ENCODE measurements at places on chromosomes 7 and 10. TPM values are rescaled to one million over a fixed set of nuclear protein-coding genes. Genes with fewer than 3 reads are reported as not detected.

PTPRE gene
- 42.8 TPM for total RNA-seq

KLLN gene
- total RNA-seq: 0.38 TPM

CALHM3 gene
- total RNA-seq: not detected

PTN gene
- total RNA-seq: 22.4 TPM

- DNase-seq: no peak
- no peaks in the 10 kb centered on the region for H3K27me3 ChIP-seq
- H3K4me1 ChIP-seq: no peaks in the 10 kb centered on the region
- no peak overlapping the region for H3K27ac ChIP-seq
- H3K4me3 ChIP-seq: no peak overlapping the region
- no peaks in the 10 kb centered on the region for H3K36me3 ChIP-seq
Observed at GRCh38 chr10:66362522-66362921, 563.3 kb upstream of the LRRTM3 start.

GRCh38 chr7:157745721-157746709 is 409.2 kb downstream of the DNAJB6 start:
- no peaks in the 10 kb centered on the region for H3K27me3 ChIP-seq
- no peaks in the 10 kb centered on the region for H3K4me1 ChIP-seq
- no peak overlapping the region for H3K27ac ChIP-seq
- H3K36me3 ChIP-seq: no peaks in the 10 kb centered on the region
- H3K4me3 ChIP-seq: no peak overlapping the region
- DNase-seq: no peak

GRCh38 chr7:157855452-157856213 is 518.8 kb downstream of the DNAJB6 start:
- H3K4me1 ChIP-seq: no peaks in the 10 kb centered on the region
- no peak overlapping the region for H3K4me3 ChIP-seq
- no peaks in the 10 kb centered on the region for H3K36me3 ChIP-seq
- H3K27ac ChIP-seq: no peak overlapping the region

DNA sequence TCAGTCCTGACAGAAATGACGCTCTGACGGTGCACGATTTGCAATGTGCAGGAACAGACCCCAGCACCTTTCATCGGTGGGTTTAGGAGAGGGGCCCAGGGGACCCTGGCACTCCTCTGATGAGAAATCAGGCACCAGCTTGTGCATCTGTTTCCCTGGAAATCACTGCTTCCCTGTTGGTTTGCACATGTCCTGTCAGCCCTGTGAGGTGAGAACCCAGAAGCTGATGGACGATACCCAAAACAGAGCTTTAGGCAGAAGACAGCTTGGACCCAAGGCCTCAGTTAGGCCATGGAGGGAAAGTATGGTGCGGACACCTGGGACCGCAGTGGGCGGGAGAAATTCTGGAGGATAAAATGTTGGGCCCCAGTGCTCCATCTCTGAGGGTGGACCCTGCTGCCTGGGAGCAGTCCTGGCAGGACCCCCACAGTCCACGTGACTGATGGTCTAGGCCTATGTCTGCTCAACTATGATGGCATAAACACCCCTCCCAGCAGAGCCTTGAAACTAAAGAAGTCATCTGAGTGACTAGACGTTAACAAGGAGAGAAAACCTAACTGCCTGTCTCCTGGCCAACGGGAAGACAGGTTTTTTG is 242.8 kb downstream of the PTPRN2 start:
- peaks cover 10% of the 10 kb centered on the region for H3K27me3 ChIP-seq
- no peaks in the 10 kb centered on the region for H3K36me3 ChIP-seq
- no peaks in the 10 kb centered on the region for H3K4me1 ChIP-seq
- no peak for DNase-seq
- no peak overlapping the region for H3K4me3 ChIP-seq
- no peak overlapping the region for H3K27ac ChIP-seq

GRCh38 chr10:97812696-97813095 is 36.9 kb upstream of the GOLGA7B start:
- no peak for DNase-seq
- no peaks in the 10 kb centered on the region for H3K27me3 ChIP-seq
- no peak overlapping the region for H3K27ac ChIP-seq
- no peak overlapping the region for H3K4me3 ChIP-seq
- H3K36me3 ChIP-seq: no peaks in the 10 kb centered on the region
- H3K4me1 ChIP-seq: no peaks in the 10 kb centered on the region

GRCh38 chr10:125021686-125022344 is 79.9 kb downstream of the ZRANB1 start:
- DNase-seq: no peak
- H3K27ac ChIP-seq: no peak overlapping the region

DNA sequence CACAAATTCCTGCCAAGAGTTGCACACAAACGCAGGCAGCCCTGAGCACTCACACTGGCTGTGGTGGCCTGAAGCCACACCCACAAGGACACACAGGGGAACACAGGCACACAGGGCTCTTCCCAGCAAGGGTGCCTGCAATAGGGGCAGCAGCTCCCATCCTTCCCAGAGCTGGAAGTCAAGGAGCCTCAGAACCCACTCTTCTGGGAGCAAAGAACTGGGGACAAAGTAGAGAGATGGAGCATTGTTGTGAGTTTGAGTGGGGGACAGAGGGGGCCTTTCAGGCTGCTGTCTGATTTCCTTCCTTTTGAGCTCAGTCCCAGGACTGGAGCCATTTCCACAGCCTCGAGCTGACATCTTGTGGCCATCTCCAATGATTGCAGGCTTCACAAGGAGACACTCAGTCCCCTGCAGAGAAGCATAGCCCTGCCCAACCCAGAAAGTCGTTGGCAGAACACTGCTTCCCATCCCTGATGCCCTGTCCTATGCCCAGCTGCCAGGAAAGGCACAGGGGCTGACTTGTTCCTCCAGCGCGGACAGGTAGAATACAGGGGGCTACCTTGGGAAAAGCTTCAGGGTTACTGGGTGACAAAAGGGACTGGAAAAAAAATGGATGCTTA is 34.4 kb upstream of the SLF2 start:
- H3K27ac ChIP-seq: no peak overlapping the region
- H3K27me3 ChIP-seq: peaks cover 24% of the 10 kb centered on the region
- H3K36me3 ChIP-seq: no peaks in the 10 kb centered on the region
- peaks cover 14% of the 10 kb centered on the region for H3K4me1 ChIP-seq
- H3K4me3 ChIP-seq: no peak overlapping the region
- peak; percentile 35 for DNase-seq

C10orf67 gene
- 0.38 TPM for total RNA-seq

GRCh38 chr10:130817674-130818073 is 493.8 kb downstream of the TCERG1L start:
- H3K4me3 ChIP-seq: no peak overlapping the region
- no peaks in the 10 kb centered on the region for H3K4me1 ChIP-seq
- no peaks in the 10 kb centered on the region for H3K36me3 ChIP-seq

AP1S1 gene
- 10.9 TPM for total RNA-seq

GRCh38 chr10:117165538-117166417 is 27.7 kb upstream of the VAX1 start:
- H3K27me3 ChIP-seq: peaks cover 100% of the 10 kb centered on the region
- H3K4me1 ChIP-seq: peaks cover 24% of the 10 kb centered on the region
- no peaks in the 10 kb centered on the region for H3K36me3 ChIP-seq
- peak; percentile 42 for DNase-seq

SPOCK2 gene
- total RNA-seq: 9.7 TPM

DYNC1I1 gene
- 38.6 TPM for total RNA-seq

DNA sequence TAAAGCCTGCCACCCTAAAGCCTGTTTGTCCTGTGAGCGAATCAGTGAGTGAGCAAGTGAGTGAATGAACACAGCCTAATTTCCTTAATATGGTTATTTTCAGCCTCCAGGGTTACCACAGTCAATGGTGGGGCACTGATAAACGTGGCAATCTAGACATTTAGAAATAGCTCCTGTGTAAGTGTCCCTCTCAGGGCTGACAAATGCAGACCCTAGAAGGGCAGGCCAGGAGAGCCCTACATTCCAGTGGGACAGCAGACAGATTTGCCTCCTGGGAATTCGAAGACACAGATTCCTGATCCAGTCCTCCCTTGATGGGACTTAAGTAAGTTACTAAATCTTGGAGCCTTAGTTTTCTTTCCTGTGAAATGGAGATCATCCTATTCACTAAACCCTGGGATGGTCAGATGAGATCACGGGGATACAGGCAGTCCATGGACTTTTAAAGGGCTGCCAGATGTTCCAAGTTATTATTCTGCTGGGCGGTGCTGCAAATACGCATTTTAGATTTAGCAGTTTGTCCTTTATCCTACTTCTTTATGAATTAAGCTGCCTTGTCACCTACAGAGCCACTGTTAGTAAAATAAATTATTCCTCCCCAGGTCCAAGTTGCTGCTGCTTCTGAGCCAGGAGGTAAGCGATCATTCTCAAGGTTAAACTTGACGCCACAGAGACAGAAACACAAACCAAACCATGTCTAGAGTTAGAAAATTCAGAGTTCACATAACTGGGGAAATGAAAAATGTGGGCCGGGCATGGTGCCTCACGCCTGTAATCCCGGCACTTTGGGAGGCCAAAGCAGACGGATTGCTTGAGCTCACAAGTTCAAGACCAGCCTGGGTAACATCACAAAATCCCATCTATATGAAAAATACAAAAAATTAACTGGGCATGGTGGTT is 54.8 kb upstream of the TM9SF3 start:
- H3K36me3 ChIP-seq: no peaks in the 10 kb centered on the region
- no peak for DNase-seq
- H3K27me3 ChIP-seq: no peaks in the 10 kb centered on the region
- no peak overlapping the region for H3K4me3 ChIP-seq

PPP1R17 gene
- total RNA-seq: not detected

All from heart right ventricle (tissue), 16 donors.